Skeletal muscle cell (primary cell): ENCODE measurements at places on chromosomes 6 and 20.

DNA sequence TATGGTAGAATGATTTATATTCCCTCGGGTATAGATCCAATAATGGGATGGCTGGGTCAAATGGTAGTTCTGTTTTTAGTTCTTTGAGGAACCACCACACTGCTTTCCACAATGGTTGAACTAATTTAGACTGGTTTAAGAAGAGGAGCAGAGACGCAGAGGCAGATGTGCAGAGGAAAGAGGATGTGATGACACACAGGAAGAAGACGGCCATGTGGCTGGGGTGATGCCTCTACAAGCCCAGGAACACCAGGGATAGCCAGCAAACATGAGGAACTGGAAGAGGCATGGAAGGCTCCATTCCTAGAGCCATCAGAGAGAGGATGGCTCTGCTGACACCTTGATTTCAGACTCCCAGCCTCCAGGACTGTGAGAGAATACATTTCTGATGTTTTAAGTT lies 218.3 kb upstream of the DTNBP1 start:
- no peak for DNase-seq

DNA sequence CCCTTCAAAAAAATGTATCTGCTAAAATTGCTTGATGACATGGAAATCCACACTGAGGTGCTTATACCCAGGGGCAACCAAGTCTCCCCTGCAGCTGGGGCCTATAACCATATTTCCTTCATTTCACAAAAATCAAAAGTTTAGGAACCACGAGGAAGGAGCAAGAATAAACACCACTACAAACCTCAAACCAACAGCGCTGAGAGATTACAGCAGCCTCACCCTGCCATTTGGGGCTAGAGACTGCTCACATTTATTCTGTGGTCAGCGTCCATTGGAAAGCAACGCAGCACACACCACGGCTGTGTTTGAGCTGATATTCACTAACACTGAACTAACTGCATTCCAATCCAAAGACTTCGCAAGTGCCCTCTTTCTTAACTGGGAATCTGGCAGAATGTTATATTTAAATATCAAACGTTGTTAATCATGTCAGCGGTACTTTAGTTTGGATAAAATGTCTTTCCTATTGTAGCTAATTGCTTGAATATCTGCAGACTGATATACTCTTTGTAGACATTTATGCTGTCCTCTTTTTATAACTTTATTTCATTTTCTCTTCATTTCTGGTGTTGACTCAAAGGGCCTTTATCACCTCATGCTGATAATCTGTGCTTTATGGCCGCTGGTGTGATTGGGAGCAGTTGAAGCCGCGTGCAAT lies 94.6 kb downstream of the FOXA2 start:
- no peak for DNase-seq

DNA sequence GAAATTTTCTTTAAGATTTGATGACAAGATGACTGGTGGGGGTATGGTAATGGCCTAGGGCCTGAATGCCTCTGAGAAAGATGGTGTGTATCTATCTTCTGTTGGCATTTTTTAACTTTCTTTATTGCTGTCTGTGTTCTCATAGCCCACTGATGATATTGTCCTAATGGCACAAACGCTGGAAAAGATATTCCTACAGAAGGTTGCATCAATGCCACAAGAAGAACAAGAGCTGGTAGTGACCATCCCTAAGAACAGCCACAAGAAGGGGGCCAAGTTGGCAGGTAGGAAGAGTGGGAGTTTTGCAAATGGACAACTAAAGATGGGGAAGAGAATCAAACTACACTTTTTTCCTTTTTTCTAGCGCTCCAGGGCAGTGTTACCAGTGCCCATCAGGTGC lies 7.5 kb downstream of the BRD2 start:
- no peak for DNase-seq

DNA sequence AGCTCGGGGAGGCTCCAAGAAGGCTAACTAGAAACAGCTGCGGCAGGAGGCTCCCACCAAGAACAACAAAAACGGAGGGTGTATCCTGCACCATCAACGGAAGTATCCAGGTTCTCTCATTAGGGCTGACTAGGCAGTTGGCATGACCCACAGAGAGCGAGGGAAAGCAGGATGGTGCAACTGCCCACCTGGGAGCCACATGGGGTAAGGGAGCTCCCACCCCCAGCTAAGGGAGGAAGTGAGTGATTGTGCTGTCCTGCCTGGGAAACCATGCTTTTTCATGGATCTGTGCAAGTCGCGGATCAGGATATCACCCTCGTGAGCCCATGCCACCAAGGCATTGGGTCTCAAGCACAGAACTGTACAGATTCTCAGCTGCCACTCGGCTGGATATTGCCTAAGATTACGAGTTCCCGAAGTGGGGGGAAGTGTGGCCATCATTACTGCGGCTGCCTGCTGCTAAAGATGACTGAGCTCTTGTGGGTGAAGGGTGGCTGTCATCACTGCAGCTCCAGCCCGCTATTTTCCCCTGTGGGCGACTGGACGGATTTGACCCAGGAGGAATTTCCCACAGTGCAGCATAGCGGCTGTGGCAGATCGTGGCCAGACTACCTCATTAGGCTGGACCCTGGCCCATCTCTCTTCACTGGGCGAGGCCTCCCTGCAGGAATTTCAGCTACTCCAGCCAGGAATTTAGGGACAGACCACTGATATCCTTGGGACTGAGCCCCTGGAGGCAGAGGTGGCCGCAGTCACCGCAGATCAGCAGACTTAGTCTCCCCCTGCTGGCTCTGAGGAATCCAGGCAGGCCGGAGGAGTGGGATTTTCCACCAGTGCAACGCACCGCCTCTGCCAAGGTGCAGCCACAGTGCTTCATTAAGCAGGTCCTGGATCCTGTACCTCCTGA lies 515.7 kb downstream of the FRK start:
- no peak for DNase-seq
